ENCODE measurements at places on chromosomes 4 and X. TPM values are rescaled to one million over a fixed set of nuclear protein-coding genes. Genes with fewer than 3 reads are reported as not detected.
A peak's percentile ranks its signal among the peaks of the same experiment; 100 is the strongest.

MAOA gene
- total RNA-seq = 78.3 TPM

WDR19 gene
- total RNA-seq = 15.4 TPM

FAT4 gene
- total RNA-seq = 4.6 TPM

PIM2 gene
- total RNA-seq = 11.9 TPM

- no peak overlapping the region for H3K27ac ChIP-seq
- peaks cover 11% of the 10 kb centered on the region for H3K4me1 ChIP-seq
- H3K4me3 ChIP-seq = no peak overlapping the region
- DNase-seq = no peak
- no peaks in the 10 kb centered on the region for H3K36me3 ChIP-seq
Measured at GRCh38 chr4:8312976-8313375, 43.4 kb downstream of the HTRA3 start.

- no peaks in the 10 kb centered on the region for H3K27me3 ChIP-seq
- DNase-seq = no peak
- H3K4me1 ChIP-seq = no peaks in the 10 kb centered on the region
- no peaks in the 10 kb centered on the region for H3K36me3 ChIP-seq
- no peak overlapping the region for H3K4me3 ChIP-seq
- no peak overlapping the region for H3K27ac ChIP-seq
Measured at GRCh38 chrX:95056901-95057300, 1382.9 kb downstream of the FAM133A start.

- no peak for DNase-seq
- no peaks in the 10 kb centered on the region for H3K36me3 ChIP-seq
- H3K4me3 ChIP-seq = no peak overlapping the region
- H3K27ac ChIP-seq = no peak overlapping the region
- no peaks in the 10 kb centered on the region for H3K4me1 ChIP-seq
- H3K27me3 ChIP-seq = no peaks in the 10 kb centered on the region
Measured at GRCh38 chr4:103567591-103567990, 152.2 kb downstream of the TACR3 start.

DNA sequence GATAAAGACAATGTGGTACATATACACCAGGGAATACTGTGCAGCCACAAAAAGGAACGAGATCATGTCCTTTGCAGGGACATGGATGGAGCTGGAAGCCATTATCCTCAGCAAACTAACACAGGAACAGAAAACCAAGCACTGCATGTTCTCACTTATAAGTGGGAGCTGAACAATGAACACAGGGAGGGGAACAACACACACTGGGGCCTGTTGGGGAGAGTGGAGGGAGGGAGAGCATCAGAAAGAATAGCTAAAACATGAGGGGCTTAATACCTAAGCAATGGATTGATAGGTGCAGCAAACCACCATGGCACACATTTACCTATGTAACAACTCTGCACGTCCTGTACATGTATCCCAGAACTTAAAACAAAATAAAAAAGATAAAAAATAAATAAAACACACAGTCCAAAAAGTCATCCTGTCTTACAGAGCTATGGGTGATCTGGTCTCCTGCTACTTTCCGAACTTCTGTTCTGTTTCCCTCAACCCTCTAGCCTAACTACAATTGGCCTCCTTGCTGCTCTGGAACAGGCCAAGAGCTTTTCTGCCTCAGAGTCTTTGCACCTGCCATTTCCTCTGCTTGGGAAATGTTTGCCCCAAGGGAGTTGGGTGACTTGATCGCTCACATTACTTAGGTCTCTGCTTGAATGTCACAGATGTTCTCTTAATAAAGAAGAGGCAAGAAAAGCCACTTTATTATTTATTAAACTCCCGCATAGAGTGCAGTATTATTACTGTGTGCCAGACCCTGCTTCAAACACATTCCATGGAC lies 1.1 kb upstream of the CD38 start:
- no peak for DNase-seq
- no peaks in the 10 kb centered on the region for H3K27me3 ChIP-seq
- no peaks in the 10 kb centered on the region for H3K36me3 ChIP-seq
- H3K4me1 ChIP-seq = peaks cover 13% of the 10 kb centered on the region
- H3K27ac ChIP-seq = no peak overlapping the region

- no peaks in the 10 kb centered on the region for H3K4me1 ChIP-seq
- DNase-seq = no peak
- H3K27ac ChIP-seq = no peak overlapping the region
- no peaks in the 10 kb centered on the region for H3K27me3 ChIP-seq
- no peaks in the 10 kb centered on the region for H3K36me3 ChIP-seq
Measured at GRCh38 chr4:81965454-81965853, 408.3 kb downstream of the HNRNPD start.

GRCh38 chr4:11901089-11901488 lies 472.4 kb upstream of the HS3ST1 start:
- H3K27ac ChIP-seq = no peak overlapping the region
- no peak for DNase-seq
- no peaks in the 10 kb centered on the region for H3K27me3 ChIP-seq
- H3K36me3 ChIP-seq = no peaks in the 10 kb centered on the region

DNA sequence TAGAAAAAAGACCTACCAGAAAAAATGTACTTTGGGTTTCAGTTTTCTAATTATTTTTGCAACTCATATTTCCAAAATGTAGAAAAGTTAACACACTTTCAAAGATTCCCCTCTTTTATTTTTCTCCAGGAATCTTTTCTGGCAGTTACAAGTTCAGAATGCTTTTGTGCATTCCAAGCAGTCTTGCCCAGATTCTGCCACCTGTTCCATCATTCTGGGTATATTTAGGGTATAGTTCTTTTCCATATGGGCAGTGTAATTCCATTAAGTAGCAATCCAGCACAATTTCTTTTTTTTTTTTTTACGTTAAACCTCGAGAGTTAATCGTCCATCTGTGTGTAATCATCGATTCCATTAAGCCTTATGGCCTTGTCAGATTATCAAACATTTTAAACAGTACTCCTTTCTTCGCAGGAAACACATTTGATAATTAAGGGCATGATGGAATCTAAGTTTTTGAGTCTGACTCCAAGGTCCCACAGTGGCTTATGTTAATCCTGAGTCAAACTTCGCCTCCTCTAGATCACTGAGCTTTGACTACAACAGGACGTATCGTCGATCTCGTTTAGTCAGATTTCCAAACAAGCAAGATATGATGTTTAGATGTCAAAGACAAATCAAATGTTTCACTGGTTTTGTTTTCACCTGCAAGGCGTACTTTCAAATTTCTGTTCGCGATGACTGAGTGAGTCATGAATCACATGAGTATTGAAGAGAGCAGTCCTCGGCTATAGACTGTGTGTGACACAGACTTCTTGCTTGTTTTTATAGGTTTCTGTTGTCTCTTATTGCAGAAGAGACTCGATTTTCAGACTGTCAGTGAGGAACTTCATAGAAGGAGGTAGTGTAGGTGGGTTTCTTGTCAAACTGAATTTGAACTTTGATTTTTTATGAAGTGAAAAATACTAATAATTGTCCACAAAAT lies 118.9 kb upstream of the GK2 start:
- H3K36me3 ChIP-seq = no peaks in the 10 kb centered on the region
- no peaks in the 10 kb centered on the region for H3K27me3 ChIP-seq

GRCh38 chr4:100982345-100982744 lies 365.0 kb downstream of the PPP3CA start:
- H3K27ac ChIP-seq = no peak overlapping the region
- H3K4me1 ChIP-seq = no peaks in the 10 kb centered on the region
- H3K36me3 ChIP-seq = no peaks in the 10 kb centered on the region
- no peak overlapping the region for H3K4me3 ChIP-seq
- DNase-seq = no peak

- DNase-seq = no peak
- no peak overlapping the region for H3K4me3 ChIP-seq
- H3K27ac ChIP-seq = no peak overlapping the region
- H3K4me1 ChIP-seq = no peaks in the 10 kb centered on the region
Measured at GRCh38 chr4:176153124-176153523, 42.3 kb downstream of the SPATA4 start.

DNA sequence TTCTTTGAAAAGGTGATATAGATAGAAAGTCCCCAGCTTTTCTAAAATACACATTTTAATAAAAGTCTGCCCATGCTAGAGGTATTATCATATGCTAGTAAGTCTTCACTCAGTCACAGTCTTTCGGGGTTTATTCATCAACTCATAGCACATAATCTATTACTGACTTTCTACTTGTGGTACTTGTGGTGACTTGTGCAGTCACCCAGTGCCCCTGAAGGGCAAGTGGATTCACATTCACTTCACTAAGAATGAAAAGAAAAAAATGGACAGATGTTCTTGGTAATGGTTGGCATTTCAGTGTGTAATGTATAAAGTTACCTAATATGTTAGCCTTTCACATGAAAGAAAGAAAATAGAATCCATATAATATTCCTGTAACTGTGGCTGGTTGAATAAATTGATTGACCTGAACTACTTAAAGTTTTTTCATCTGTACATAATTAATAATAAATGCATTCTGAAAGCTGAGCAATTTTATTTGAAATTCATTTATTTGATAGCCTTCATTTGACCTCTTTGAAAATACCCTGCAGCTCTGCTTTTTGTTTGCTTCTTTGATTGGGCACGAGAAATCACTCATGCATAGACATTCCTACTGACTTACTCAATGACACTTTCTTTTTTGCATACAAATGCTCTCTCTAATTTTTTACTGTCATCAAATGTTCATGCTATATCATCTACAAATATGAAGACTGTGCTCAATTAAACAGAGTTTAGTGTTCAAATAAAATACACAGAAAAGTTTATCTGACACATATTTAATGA lies 39.5 kb upstream of the ZNF330 start:
- no peaks in the 10 kb centered on the region for H3K4me1 ChIP-seq
- no peak overlapping the region for H3K27ac ChIP-seq
- H3K36me3 ChIP-seq = no peaks in the 10 kb centered on the region
- no peak for DNase-seq
- H3K27me3 ChIP-seq = no peaks in the 10 kb centered on the region

- DNase-seq = no peak
- no peaks in the 10 kb centered on the region for H3K36me3 ChIP-seq
- H3K27me3 ChIP-seq = no peaks in the 10 kb centered on the region
- H3K4me1 ChIP-seq = no peaks in the 10 kb centered on the region
- H3K27ac ChIP-seq = no peak overlapping the region
Measured at GRCh38 chr4:89312066-89312465, 4.5 kb upstream of the GPRIN3 start.

- no peaks in the 10 kb centered on the region for H3K27me3 ChIP-seq
- no peaks in the 10 kb centered on the region for H3K4me1 ChIP-seq
- no peak overlapping the region for H3K27ac ChIP-seq
- H3K36me3 ChIP-seq = no peaks in the 10 kb centered on the region
- no peak for DNase-seq
Measured at GRCh38 chr4:176760471-176760870, 32.3 kb downstream of the VEGFC start.

GRCh38 chr4:24488399-24489164 lies 95.8 kb downstream of the DHX15 start:
- H3K27me3 ChIP-seq = no peaks in the 10 kb centered on the region
- no peaks in the 10 kb centered on the region for H3K4me1 ChIP-seq
- H3K27ac ChIP-seq = no peak overlapping the region
- H3K4me3 ChIP-seq = no peak overlapping the region
- DNase-seq = peak; percentile 64

GRCh38 chr4:160836431-160836830 lies 1327.4 kb downstream of the FSTL5 start:
- no peaks in the 10 kb centered on the region for H3K27me3 ChIP-seq
- no peak overlapping the region for H3K4me3 ChIP-seq
- no peak for DNase-seq
- H3K27ac ChIP-seq = no peak overlapping the region
- no peaks in the 10 kb centered on the region for H3K36me3 ChIP-seq
- no peaks in the 10 kb centered on the region for H3K4me1 ChIP-seq

DNA sequence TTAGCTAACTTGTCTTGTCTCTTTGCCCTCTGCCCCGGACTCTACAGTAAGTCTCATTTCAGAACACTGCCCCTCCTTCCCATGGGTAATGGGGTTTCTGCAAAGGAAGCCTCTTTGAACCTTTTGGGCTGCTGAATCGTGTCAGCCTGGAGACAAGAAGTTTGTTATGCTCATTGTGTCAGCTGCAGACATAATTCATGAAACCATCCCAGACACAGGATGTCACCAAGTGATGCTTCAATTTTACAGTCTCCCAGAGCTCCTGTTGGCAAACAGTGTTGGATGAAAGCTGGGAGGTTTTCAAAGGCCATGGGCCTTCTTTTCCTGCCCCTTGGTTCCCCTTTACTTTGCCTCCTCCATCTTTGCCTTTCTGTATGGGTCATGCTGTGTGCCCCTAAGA lies 223.1 kb upstream of the TAPT1 start:
- no peaks in the 10 kb centered on the region for H3K4me1 ChIP-seq
- DNase-seq = no peak
- no peak overlapping the region for H3K4me3 ChIP-seq
- H3K27me3 ChIP-seq = no peaks in the 10 kb centered on the region
- no peak overlapping the region for H3K27ac ChIP-seq

DNA sequence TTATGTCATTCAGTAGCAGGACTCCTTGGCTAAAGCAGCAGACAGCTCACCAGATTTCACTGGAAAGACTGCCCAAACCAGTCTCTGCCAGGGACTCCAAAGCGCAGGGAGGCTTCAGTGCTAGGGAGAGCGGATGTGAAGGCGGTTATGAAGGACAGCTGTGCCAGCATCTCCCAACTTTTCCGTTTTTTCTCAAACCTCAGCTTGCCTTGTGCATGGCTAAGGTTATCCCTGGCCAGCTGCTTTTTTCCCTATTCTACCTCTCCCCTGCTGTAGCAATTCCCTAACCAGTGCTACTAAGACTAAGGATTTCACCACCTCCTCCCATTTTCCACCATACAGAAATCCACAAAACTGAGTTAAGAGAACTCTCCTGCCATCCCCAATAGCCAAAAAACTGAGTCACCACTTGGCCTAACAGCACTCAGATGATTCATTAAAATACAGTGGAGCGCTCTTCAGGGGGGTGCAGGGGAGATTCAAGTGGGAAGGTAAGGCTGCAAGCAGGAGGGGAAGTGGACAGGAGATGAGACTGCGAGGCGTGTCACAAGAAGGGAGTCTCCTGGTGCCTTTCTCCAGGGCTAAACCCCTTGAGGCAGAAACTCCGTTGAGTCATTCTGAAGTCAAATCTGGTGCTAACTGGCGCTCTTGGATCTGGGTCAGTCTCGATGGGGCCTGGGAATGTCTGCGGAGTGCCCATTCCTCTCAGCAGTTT lies 90.7 kb downstream of the PALLD start:
- peak; percentile 29 for DNase-seq
- H3K27me3 ChIP-seq = peaks cover 10% of the 10 kb centered on the region
- H3K36me3 ChIP-seq = no peaks in the 10 kb centered on the region
- no peaks in the 10 kb centered on the region for H3K4me1 ChIP-seq
- no peak overlapping the region for H3K4me3 ChIP-seq

- no peaks in the 10 kb centered on the region for H3K4me1 ChIP-seq
- no peak for DNase-seq
- peaks cover 24% of the 10 kb centered on the region for H3K27me3 ChIP-seq
- no peak overlapping the region for H3K27ac ChIP-seq
Measured at GRCh38 chrX:17878028-17878670, 17.1 kb upstream of the RAI2 start.

DNA sequence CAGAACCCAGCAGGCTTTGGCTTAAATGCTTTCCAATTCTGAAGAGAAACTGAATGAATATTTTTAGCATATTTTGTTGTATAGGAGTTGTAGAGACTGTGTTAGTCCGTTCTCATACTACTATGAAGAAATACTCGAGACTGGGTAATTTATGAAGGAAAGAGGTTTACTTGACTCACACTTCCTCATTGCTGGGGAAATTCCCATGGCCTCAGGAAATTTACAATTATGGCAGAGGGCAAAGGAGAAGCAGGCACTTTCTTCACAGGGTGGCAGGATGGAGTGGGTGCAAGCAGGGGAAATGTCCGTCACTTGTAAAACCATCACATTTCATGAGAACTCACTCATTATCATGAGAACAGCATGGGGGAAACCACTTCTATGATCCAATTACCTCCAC lies 291.7 kb downstream of the PACRGL start:
- DNase-seq = no peak
- no peak overlapping the region for H3K4me3 ChIP-seq
- no peaks in the 10 kb centered on the region for H3K27me3 ChIP-seq
